ENCODE measurements at places on chromosomes 13 and 19.
A peak's percentile ranks its signal among the peaks of the same experiment; 100 is the strongest.

- DNase-seq, result no peak
These were observed 1211.1 kb upstream of the PCDH20 start for GRCh38 chr13:62626771-62627170.

GRCh38 chr19:45112111-45112827, 19.3 kb downstream of the PPP1R37 start:
- no peak for DNase-seq

DNA sequence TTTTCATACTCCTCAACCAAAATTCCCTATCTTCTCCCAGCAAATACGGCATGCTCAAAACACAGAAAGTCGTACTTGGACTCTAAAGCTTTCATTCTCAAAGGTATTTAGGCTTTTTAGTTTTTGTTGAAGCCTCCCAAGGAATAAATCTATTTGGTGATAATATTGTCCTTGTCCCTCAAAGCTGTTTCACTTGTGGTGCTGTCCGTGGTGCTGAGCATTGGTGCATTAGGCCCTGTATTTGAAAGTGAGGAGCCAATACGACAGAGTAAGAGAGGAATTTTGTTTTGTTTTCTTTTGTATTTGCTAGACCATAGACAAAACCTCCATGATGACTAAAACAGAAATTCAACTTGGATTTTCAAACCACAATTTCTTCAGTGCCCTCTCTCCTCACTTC, 3.2 kb upstream of the LGALS13 start:
- DNase-seq, result no peak

- DNase-seq, result no peak
These were observed 1208.3 kb downstream of the PCDH9 start for GRCh38 chr13:66021846-66022245.

DNA sequence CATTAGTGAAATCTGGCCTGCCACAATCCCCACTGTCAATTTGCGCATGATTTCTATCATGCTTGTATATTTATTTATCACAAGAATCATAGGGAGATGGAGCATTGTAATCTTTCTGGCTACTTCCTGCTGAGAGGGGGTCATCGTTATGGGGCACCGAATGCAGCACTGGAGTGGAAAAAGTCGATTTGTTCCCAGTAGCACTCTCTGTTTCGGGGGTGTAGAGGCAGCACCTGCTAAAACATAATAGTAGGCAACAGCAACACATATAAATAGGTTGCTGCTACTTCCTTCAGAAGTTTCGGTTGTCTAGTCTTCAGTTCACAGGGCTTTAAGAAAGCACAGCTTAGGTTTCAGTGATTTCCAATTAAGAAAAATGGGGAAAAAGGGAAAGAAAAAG, 23.4 kb upstream of the CEACAM21 start:
- no peak for DNase-seq

GRCh38 chr19:35292421-35293362, 731 bp downstream of the MAG start:
- no peak for DNase-seq

- DNase-seq, result no peak
These were observed 156.9 kb downstream of the SIPA1L3 start for GRCh38 chr19:38063928-38064327.

- no peak for DNase-seq
These were observed 170.4 kb downstream of the LIG4 start for GRCh38 chr13:108044954-108045353.

DNA sequence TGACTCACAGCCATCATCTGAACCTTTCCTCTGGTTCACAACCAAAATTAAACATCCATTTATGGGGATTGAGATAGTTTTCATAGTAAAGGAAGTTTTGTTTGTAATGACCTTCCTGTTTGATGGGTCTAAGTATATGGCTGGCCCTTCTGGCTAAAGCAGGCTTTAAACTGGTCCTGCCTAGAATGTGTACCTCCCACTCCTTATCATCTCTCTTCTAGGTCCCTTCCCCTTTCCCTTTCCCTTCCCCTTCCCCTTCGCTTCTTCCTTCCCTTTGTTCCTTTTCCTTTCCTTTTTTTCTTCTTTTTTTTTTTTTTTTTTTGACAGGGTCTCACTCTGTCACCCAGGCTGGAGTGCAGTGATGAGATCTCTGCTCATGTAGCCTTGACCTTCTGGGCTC, 35.6 kb downstream of the BBC3 start:
- DNase-seq, result no peak

- DNase-seq, result no peak
These were observed 150.2 kb downstream of the NDFIP2 start for GRCh38 chr13:79631051-79631659.

- DNase-seq, result no peak
These were observed 4.0 kb downstream of the ZNF331 start for GRCh38 chr19:53541971-53542370.

GRCh38 chr19:2811221-2811722, 8.4 kb upstream of the ZNF554 start:
- DNase-seq, result no peak

GRCh38 chr13:94263038-94263437, 216.4 kb downstream of the DCT start:
- DNase-seq, result no peak

DNA sequence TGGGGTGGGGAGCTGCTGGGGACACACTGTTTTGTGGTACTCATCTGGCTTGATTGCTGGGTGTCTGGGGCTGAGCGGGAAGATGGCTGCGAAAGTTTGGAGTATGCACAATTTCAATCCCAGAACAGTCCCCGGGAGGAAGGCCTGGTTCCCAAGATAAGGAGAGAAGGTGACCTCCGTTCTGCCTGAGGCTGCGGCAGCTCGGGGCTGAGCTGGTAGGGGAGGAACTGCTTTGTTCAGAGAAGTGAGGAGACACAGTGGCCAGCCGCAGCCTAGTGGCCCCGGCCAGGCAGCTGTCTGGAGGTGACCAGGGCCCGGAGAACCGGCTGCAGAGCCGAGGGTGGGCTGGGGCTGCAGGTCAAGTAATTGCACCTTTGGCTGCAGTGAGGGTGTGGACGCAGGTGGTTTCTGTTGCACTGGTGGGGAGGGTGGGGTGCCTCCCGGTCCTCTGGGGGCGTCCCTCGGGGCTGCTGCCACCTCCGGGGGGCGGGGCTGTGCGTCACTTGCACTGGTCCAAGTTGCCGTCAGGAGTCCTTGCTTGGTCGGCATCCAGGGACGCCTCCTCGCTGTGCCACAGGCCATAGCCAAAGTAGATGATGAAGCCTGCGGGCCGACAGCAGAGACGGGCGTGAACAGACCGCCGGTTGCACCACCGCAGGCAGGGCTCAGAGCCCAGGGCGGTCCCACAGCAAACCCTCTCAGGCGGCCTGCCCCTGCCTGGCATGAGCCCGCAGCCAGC, 81.3 kb downstream of the SLC7A1 start:
- no peak for DNase-seq

DNA sequence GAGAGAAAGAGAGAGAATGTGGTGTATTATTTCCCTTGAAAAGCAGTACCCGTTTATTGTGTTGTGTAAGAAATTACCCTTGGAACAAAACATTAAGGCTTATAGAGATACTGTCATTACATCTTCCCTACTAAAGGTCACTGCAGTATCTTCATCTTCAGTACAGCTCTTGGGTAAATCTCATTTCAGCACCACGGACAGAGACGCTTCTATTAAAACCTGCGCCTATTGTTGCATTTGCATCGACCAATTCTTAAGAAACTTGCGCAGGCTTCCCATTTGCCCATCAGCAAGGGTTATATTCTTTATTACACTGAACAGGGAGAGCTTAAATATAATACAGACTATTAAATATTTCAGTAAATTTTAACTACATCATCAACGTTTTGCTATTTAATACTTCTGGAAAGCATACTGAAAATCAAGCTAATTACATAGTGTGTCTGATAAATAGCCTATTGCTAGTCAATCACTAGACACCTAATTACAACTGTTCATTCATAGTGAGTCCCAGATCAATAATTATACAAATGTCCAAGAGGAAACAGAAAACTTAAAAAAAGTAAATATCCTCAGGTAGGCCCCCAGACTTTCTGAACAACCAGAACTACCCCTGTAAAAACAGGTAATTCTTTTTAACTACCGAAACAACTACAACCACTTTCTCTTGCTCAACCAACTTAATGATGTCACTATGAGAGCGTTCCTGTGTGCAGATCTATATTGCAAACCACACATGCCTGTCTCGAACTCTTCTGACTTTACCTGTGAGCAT, 350.6 kb downstream of the LIG4 start:
- DNase-seq, result no peak

DNA sequence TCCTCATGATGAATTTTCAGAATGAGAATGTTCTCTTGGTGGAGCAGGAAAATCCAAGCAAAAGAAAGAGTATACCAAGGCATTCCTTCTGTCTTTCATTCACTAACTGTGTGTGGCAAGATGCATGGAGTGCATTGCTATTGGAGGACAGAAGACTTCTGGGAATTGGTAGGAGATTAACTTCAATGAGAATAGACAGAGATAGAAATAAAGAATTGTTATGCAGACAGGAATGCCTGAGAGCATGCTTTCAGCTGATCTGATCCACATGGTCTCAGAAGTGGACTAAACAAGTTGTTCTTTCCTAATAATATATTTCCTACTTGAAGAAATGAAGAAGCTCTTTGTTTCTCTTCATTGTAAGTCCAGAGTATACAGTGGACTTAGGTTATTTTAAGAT, 303.6 kb downstream of the MYO16 start:
- no peak for DNase-seq

DNA sequence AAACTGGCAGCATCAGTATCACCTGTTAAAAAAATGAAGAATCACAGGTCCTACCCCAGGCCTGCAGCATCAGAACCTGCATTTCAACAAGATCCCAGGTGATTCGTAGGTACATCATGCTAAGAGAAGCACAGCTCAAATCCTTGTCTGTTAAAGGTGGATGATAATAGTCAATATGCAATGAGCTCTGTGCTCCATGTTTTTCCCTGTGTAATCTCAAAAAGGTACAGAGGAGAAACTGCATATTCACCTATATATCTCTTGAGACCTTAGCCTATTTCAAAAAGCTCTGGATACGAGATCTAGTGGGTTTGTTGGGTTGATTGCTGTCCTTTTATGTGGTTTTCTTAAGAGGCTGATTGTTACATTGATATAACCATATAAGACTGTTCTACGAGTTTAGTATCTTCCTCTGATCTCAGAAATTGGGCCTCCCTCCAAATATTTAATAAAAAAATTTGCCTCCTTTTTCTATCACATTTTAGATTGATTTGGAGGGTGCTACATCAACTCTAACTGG, 148.9 kb downstream of the DCT start:
- DNase-seq, result no peak

DNA sequence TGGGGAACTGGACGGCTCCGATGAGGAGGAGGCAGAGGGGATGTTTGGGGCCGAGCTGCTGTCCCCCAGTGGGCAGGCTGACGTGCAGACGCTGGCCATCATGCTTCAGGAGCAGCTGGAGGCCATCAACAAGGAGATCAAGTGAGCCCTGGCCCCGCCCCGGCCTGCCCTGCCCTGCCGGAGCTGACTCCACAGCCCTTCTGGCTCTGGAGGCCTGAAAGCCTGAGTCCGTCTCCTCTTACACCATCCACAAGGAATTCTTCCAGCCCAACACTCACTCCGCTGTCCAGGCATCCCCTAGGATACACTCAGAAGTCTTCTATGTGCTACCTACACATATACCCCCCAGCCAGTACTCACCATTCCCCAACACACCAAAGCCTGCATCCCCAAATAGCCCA, 17.4 kb downstream of the PPFIA3 start:
- DNase-seq, result no peak

GRCh38 chr19:10871711-10872545, 575 bp downstream of the CARM1 start:
- DNase-seq, result peak; percentile 3

- DNase-seq, result no peak
These were observed 1.0 kb upstream of the CGB7 start for GRCh38 chr19:49058562-49058961.

GRCh38 chr19:3618144-3618810, 8.3 kb downstream of the CACTIN start:
- peak; percentile 20 for DNase-seq

GRCh38 chr19:19687090-19687489, 18.5 kb downstream of the ZNF101 start:
- no peak for DNase-seq

DNA sequence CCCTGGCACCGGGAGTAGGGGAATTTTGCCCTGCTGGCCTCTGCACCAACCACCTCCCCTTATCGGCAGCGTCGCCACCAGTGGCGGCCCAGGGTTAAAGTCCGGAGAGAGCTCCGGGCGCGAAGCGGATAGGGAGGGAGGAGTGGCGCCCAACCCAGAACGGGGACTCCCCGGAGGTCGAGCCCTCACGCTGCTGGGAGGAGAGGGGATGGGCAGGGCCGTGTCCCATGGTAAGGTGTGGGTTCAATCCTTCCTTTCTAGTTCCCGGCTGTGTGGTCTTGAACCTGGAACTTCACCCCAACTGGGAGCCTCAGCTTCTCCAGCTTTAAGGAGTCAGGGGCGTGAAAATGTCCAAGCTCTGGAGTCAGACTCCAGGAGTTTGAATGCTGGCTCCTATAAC, 23.3 kb upstream of the BCL3 start:
- DNase-seq, result no peak

- DNase-seq, result no peak
These were observed 104.7 kb upstream of the FREM2 start for GRCh38 chr13:38582133-38582532.

DNA sequence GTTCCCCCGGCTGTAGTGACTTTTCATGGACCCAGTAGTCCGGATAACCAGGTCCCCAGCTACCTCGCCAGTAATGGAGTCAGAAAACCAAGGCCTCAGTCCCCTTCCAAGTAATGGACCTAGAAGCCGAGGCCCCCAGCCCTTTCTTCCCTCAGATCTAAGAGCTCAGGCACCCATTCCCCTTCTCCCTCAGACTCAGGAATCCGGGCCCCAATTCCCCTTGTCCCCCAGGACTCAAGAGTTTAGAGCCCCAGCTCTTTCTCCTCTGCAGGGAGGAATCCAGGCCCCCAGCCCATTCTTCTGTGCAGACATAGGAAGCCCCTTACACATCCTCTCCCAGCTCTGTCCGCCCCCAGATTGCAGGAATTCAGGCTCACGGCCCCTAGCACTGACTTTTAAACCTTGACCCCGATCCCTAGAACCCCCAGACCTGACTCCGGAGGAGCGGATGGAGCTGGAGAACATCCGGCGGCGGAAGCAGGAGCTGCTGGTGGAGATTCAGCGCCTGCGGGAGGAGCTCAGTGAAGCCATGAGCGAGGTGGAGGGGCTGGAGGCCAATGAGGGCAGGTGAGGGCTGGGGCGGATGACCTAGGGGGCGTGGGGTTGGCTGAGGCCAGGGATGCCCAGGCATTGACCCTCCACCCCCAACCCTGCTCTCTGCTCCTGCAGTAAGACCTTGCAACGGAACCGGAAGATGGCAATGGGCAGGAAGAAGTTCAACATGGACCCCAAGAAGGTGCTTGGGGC, 938 bp downstream of the CYTH2 start:
- DNase-seq, result no peak

All from effector memory CD4-positive, alpha-beta T cell (primary cell).